Progenitor cell of endocrine pancreas (in vitro differentiated cells): ENCODE measurements at places on chromosomes 11 and 22.

- no peak for DNase-seq
Measured at GRCh38 chr22:37266581-37267134, 15.7 kb upstream of the CYTH4 start.

DNA sequence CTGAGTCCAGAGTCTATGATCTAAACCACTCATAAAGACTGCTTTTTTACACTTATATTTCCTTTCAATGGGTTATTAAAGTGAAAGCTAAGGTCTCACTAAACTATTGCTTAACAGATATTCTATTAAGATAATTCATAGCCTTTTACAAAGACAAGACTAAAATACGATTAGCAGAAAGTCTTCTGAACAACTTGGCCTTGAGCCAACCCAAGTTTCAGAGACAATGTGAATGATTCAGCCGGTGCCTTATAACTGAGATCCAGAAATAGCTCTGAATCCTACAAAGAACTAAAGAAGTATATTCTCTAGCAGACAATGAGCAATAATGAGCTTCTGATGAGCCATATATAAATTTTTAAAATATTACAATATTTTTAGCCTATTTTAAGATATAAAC, 41.5 kb upstream of the CARD18 start:
- DNase-seq = no peak

GRCh38 chr11:66478729-66479393, 1.4 kb upstream of the DPP3 start:
- no peak for DNase-seq

GRCh38 chr11:2348986-2349385, 28.1 kb upstream of the CD81 start:
- DNase-seq = no peak

- no peak for DNase-seq
Measured at GRCh38 chr11:12455938-12456337, 78.6 kb downstream of the PARVA start.

DNA sequence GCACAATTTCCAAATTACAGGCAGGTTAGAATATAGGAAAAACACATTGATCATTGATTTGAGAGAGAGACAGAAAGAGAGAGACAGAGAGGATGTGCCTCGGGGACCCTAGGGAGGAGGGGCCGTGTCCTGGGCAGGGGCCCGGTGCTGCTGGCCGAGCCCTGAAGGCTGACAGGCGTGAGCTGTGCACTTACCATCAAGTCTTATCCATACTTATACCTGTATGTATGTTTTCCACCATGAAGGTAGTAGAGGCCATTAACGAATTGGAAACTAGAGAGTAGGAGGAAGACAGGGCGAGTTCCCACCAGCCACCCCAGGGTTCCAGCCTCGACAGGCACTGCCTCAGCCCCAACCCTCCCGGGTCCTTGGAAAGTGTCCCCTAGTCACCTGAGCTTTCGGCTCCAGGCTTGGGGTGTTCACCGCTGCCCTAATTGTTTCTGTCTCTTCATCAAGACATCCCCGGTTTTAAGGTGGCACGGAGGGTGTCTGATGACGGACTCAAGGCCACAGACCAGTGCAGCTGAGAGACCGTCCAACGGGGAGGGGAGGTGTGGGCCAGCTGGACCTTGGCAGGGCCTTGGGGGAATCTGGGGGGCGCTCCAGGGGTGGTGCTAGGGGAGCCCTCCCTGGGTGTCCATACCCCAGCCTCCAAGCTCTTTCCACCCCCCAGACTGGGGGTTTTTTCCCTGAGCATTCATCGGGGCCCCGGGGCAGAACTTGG, 431.3 kb downstream of the TBC1D22A start:
- DNase-seq = no peak

DNA sequence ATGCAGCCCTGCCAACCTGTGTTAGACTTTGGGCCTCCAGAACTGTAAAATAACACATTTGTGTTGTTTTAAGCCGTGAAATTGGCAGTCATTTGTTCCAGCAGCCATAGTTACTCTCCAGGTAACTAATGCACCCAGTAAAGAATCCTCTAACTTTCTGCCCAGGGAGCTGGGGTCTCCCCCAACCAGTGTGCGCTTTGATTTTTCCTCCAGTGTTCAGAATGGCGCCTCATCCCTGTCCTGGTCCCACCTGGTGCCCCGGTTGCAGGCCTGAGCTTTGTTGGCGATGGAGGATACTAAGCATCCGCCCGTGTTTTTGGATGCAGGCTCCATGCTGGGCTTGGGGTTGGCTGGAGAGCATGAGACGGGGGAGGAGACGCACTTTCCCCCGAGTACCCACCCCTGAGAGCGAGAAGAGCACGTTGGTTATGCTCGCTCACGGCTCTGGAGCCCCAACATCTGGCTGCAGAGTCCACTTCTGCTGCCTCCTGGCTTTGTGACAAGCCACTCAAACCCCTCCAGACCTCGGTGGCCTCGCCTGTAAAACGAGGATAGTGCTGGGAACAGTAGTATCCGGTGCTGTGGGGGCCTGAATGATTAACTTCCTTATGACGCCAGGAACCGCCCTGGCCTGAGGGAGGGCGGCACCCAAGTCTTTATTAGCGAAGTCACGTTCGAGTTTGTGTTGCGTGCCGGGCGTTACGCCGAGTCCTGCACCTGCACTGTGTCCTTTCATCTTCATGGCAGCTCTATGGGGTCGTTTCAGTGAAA, 25.8 kb downstream of the MRGPRD start:
- DNase-seq = no peak

GRCh38 chr11:117838901-117839300, 14.4 kb upstream of the FXYD2 start:
- no peak for DNase-seq

DNA sequence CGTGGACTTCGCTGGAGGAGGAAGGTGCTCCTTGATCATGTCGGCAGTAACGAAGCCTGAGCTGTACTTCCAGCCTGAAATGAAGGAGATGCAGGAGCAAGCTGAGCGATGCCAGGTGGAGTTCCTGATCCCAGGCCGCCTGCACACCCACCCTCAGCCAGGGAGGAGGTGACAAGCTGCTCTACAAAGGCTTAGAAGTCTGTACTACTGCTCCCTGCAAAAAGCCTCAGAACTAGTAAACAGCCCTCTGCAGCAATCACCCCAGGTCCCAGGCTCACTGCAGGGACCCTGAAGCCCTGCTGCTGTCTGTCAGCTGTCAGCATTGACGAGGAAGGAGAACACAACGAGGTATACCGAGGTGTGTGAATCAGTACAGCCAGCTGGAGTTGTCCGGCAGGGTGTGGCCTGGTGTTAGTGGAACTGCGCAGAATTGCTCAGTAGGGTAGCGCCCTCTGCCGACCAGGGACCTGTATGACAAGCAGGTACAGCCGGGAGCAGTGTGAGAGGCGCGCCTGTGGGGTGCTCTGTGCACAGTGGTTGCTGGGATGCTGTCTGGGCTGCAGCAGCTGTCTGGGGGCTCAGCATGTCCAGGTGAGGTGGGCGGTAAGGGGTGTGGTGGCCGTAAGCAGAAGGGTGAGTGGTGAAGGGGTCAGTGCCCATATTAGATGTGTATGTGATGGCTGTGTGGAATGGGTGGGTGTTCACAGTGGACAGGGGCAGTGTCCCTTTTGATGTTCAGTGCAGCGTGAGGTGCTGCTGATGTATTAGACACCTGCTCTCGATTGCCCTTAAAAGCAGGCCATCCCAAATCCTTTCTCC, 7.6 kb downstream of the CYB5R2 start:
- DNase-seq = peak; percentile 81

DNA sequence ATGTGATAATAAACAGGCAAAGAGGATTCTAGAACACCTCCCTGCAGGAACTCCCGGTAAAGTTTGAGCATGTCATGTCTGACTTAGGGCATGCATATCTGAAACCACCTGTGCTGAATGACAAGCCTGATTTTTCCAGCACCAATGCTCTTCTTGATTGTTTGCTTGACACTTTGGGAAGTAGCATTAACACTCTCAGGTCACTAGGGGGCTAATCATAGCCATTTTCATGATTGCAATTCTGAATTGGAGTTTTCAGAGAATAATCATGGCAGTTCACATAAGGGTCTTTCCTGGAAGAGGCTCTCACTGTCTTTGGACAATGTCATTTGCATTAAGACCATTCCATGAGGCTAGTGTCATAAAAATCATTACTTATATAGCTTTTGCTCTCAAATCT, 234.4 kb upstream of the MTNR1B start:
- DNase-seq = no peak

GRCh38 chr11:121293288-121293594, 670 bp downstream of the SC5D start:
- no peak for DNase-seq

GRCh38 chr11:115159207-115159606, 345.0 kb downstream of the CADM1 start:
- DNase-seq = no peak

- DNase-seq = no peak
Measured at GRCh38 chr11:121571506-121571905, 118.7 kb upstream of the SORL1-AS1 start.

DNA sequence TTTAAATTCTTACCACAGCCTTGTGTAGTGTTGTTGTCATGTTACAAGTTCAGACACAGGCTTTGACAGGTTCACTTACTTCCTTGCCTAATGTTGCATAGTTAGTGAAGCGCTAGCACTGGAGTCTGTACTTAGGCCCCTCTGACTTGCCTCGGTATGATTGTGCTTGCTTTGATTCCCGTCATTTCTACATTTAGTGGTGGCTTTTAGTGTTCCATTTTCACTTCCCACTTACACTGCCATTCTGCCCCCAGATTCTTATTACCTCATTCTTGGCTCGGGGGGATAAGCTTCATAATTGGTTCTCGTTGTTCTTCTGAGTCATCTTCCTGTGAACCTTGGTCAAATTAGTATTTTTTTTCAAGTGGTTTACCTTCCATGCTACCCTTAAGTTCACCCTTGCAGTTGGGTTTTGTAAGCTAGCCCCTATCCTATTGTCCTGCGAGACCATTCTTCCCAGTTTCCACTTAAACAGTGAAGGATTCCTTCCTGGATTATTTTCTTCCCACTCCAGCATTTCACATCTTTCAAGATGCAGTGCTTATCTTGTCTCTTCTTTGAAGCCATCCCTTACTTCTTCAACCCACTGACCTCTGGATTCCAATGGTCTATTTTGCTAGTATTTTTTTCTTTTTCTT, 68.7 kb downstream of the DDX10 start:
- no peak for DNase-seq

DNA sequence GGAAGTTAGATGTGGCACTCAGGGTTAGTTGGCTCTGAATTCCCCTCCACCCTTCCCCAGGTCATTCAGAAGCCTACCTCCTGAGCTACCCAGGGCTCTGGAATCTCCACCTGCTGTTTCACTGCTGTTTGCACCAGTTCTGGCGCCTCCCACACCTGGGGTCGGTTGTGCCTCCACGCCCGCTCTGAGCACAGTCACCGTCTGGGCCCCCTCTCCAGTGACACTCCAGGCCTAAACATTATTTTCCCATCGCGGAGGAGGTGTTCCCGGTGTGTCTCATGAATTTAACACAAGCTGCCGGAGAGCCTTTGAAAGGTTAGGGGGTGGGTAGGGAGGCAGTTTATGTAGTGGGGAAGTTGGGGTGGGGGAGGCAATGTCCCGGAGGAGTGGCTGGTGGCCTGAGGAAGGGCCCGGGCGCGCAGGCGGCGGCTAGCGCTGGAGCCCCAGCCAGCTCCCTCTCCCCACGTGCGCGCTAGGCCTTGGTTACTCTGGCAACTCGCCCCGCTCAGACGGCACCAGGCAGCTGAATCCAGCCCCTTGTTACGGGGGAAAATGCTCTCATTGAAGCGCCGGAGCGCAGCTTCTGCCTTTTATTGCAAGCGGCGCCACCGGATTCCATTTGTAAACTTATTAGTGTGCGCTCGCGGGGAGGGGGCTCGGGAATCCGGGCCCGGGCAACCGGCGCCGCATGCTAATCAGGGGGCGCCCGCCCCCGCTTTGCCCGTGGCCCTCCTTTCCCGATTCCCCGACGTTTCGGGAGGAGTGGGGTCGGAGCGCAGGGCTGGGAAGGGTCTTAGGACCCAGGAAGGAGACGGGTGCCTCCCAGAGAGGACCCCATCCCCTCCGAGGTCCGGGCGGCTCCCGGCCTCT, 52.4 kb downstream of the GRIK4 start:
- DNase-seq = peak; percentile 39

- no peak for DNase-seq
Measured at GRCh38 chr11:76734456-76735420, 48.4 kb upstream of the TSKU start.

DNA sequence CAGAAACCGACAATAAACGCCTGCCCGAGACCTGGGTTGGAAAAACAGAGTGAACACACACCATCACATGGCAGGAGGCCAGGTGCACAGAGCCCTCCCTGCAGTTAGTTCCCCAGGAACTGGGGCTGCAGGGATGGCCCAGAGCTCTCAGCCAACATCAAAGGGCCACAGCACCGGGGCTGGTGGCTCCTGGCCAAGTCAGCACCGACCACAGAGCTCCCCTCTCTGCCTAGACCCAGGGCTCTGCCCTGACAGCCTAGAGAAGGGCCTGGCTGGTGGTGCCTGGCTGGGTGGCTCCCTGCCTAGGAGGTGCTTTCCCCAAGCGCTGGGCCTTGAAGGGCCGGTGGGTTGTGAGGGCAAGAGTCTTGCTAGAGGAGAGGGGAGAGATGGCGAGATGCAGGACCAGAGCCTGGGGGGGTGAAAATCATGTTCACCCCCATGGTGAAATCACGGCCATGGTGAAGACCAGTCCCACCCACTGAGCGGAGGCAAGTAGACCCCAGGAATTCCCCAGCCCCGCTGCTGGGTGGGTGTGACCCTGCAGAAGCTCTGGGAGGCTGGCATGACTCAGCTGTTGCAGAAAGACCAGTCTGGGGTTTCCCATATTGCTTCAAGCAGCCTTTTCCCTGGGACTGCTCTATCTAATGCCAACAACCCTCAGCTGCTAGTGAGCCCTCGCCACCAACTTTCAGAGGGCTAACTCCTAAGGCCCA, 7.2 kb upstream of the BID start:
- no peak for DNase-seq

DNA sequence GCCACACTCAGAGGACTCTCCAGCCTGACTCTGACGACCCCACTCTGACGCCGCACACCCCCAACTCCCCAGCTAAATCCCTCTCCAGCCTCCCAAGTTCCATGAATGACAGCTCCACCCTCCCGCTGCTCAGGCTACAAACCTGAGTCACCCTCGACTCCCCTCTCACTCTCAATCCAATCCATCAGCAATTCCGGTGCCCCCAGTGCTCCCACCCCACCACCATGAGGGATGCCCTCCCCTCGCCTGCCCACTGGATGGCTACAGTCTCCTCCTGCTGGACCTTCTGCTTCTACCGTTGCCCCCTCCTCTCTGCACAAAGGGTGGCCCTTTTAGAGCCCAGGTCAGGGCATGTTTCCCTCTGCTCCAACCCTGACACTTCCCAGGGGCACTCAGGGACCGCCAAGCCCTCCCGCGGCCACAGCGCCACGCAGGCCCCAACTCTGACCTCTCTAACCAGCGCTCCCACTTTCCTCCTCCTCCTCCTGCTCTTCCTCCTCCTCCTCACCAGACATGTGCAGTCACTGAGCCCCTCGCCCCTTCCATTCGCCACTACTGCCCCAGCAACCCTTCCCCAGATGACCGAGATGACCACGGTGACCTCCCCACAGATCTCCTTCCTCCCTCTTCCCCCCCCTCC, 69.5 kb upstream of the NUP50 start:
- no peak for DNase-seq
